ENCODE measurements at places on chromosomes 1 and 21.

DNA sequence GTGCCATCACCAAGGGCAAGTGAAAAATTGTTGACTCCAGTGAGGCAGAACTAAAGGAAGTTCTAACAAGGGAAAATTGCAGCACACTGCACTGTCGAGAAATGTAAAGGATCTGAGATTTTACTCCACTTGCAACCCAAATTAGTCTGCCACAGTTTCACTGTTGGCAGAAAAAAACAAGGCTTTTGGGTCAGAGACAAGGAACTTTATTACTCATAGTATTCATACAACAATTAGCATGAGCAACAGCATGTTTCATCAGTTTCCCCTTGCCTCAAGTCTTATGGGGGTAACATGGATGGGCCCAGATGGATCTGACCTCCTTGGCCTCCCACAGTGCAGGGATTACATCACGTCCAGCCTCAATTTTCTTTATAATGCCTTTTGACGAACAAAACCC is 125.3 kb downstream of the LTN1 start:
- no peak for DNase-seq

GRCh38 chr1:86445919-86446318 is 21.9 kb downstream of the CLCA2 start:
- DNase-seq, result no peak

DNA sequence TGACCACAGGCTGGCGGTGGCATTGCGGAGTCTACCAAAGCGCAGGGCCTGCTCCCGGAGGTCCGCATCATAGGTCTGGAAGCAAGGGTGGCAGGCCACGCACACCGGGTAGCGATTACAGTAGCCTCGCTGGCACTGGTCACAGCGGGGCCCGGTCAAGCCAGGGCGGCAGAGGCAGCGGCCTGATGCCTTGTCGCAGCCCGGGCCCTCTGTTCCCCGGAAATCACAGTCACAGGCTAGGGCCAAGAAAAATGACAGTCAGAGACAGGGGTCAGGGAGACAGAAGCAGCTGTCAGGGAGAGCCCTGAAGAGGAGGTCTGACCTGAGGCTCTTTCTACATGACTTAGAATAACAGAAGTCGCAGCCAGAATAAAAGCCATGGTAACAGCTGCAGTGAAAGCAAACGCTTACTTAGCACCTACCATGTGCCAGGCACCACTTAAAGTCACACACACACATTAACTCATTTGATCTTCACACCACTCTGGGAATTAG is 26.4 kb downstream of the LAMB3 start:
- DNase-seq, result no peak

DNA sequence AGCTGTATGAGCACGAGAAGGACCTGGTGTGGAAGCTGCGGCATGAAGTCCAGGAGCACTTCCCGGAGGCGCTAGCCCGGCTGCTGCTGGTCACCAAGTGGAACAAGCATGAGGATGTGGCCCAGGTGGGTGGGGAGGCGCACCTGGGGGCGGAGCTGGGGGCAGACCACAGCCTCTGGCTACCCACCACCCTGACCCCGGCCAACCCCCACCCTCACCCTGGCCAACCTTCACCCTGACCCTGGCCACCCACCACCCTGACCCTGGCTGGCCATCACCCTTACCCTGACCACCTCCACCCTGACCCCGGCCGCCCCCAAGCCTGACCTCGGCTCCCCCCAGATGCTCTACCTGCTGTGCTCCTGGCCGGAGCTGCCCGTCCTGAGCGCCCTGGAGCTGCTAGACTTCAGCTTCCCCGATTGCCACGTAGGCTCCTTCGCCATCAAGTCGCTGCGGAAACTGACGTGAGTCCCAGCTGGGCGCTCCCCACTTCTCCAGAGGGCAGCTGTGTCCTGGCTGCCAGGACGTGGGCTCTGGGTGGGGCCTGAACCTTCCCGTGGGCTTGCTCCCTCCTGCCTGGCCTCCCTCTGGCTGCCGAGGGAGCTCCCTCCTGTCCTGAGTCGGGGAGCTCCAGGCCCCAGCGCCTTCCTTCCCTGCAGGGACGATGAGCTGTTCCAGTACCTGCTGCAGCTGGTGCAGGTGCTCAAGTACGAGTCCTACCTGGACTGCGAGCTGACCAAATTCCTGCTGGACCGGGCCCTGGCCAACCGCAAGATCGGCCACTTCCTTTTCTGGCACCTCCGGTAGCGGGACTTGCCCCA is 69.5 kb downstream of the PIK3CD start:
- no peak for DNase-seq

DNA sequence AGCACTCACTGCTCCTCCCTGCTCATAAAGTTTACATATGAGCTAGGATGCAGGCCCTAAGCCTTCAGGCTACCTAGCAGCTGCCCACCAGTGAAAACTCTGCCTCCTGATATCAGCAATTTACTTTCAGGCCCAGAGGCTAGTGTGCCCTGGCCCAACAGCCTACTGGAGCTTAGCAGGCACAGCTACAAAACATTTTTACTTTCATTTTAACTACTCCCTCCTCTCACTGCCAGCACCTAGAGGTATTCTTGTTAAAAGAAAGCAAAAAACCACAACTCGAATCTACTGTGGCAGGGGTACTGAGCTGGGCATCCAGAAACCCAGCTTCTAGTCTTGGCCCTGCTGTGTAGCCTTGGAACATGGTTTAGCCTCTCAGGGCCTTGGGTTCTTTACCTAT is 5.8 kb upstream of the LORICRIN start:
- no peak for DNase-seq

Measured in left renal pelvis (tissue), 4 donors.